ENCODE measurements at places on chromosomes 6 and 20. TPM values are rescaled to one million over a fixed set of nuclear protein-coding genes. Genes with fewer than 3 reads are reported as not detected.
A peak's percentile ranks its signal among the peaks of the same experiment; 100 is the strongest.

GRCh38 chr20:48619126-48620101 lies 208.4 kb downstream of the PREX1 start:
- DNase-seq = no peak

DNA sequence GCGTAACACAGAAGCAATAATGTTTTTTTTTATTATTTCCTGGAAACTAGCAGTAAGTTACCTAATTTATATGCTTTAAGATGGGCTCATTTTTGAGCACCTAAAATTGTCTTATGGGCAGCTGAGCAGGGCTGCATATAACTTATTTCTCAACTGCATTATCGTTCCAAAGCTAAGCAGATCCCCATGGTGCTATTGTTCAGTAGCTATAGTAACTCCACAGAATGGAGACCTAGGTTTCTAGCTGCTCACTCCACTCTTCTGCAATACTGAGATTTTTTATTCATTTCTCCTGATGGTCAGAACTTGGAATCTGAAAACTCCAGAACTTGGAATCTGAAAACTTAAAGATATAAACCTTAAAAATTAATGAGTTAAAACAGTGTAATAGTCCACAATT lies 18.7 kb downstream of the CRISP1 start:
- DNase-seq = no peak

GRCh38 chr6:5499644-5500306 lies 238.5 kb downstream of the FARS2 start:
- DNase-seq = peak; percentile 77

GRCh38 chr20:63021356-63022321 lies 14.9 kb upstream of the BHLHE23 start:
- no peak for DNase-seq

The GHRH gene
- not detected for total RNA-seq

- no peak for DNase-seq
Measured at GRCh38 chr6:3991941-3992340, 87.0 kb downstream of the FAM217A start.

GRCh38 chr20:52217689-52218395 lies 26.3 kb upstream of the ZFP64 start:
- no peak for DNase-seq

- no peak for DNase-seq
Measured at GRCh38 chr20:6679086-6679485, 88.4 kb upstream of the BMP2 start.

GRCh38 chr6:100084991-100085364 lies 91.0 kb upstream of the MCHR2 start:
- no peak for DNase-seq

DNA sequence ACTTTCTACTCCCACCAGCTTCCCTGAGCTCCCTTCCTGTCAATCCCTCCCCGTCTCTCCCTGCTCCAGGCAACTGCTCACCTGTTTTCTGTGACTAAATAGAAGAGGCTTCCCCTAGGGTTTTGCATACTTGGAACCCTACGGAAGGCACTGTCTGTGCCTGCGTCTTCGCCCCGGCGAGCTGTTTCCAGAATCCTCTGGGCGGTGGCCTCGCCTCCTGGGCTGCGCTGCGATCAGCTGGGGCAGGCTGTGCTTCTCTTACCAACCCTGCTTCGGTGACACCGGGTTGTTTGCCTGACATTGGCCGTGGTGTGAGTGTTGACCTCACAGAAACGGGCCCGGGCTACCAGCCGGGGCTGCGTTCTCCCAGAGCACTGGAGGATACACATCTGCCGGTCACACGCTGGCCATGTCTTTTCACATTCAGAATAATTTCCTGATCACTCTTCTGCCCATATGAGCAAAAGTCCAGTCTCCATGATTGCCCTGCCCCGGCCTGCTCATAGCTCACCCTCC lies 29.4 kb upstream of the CCR6 start:
- DNase-seq = no peak

- peak; percentile 99 for DNase-seq
Measured at GRCh38 chr6:44058617-44059358, 68.5 kb downstream of the MRPL14 start.

- DNase-seq = no peak
Measured at GRCh38 chr6:108993876-108994275, 100.8 kb downstream of the SESN1 start.

GRCh38 chr6:52089758-52090348 lies 2.4 kb upstream of the PKHD1 start:
- DNase-seq = peak; percentile 17

The F13A1 gene
- not detected for total RNA-seq

The FNDC1 gene
- total RNA-seq = not detected

The THEMIS gene
- not detected for total RNA-seq

- peak; percentile 28 for DNase-seq
Measured at GRCh38 chr20:49594143-49594930, 26.4 kb upstream of the PTGIS start.

- DNase-seq = no peak
Measured at GRCh38 chr6:118207947-118208346, 300.9 kb downstream of the SLC35F1 start.

GRCh38 chr6:97068211-97068610 lies 143.7 kb downstream of the KLHL32 start:
- DNase-seq = no peak

- no peak for DNase-seq
Measured at GRCh38 chr6:113642001-113642713, 215.0 kb upstream of the MARCKS start.

The LY6G5C gene
- 3.6 TPM for total RNA-seq

The PROKR2 gene
- not detected for total RNA-seq

DNA sequence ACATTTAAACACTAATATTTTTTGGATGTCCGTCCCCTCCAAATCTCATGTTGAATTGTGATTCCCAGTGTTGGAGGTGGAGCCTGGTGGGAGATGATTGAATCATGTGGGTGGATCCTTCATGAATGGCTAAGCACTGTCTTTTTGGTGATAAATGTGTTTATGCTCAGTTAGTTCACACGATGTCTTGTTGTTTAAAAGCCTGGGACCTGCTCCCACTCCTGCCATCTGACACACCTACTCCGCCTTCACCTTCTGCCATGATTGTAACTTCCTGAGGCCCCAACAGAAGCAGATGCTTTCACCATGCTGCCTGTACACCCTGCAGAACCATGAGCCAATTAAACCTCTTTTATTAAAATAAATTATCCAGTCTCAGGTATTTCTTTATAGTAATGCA lies 114.7 kb downstream of the TNFAIP3 start:
- no peak for DNase-seq

The UBE2J1 gene
- 25.1 TPM for total RNA-seq

DNA sequence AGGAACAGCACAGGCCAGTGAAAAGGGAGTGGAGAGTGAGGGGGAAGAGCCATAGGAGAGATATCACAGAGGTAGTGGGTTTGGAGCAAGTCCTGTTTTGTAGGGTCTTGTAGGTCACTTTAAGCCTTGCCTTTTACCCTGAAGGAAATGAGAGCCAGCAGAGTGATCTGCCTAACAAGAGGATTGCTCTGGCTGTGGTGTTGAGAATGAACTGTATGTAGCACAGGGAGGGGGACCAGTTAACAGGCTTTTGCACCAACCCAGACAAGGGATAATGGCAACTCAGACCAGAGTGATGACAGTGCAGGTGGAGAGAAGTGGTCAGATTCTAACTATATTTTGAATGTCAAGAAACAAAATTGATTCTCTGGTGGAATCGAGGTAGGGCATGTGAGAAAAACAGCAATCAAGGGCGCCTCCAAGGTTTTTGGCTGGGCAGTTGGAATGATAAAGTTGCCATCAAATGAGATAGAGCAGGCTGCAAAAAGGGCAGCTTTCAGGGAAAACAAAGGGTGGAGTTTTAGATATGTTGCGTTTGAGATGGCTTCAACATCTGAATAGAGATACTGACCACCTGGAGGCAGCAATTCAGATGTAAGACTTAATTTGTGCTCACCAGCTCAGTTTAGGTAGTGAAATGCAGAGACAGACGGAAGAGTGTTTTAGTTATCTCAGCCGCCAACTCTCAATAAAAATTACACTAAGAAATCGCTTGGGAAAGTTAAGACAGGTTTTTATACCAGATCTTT lies 134.4 kb upstream of the BTBD3 start:
- DNase-seq = no peak

- no peak for DNase-seq
Measured at GRCh38 chr20:865440-865839, 31.9 kb downstream of the FAM110A start.

DNA sequence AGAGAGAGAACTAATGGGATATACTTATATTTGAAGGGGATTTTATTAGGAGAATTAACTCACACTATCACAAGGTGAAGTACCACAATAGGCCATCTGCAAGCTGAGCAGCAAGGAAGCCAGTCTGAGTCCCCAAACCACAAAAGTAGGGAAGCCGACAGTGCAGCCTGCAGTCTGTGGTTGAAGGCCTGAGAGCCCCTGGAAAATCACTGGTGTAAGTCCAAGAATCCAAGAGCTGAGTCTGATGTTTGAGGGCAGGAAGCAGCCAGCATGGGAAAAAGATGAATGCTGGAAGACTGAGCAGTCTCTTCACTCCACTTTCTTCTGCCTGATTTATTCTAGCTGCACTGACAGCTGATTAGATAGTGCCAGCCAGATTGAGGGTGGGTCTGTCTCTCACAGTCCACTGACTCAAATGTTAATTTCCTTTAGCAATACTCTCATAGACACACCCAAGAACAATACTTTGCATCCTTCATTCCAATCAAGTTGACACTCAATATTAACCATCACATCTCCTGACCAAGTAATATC lies 823.9 kb downstream of the PHF3 start:
- peak; percentile 55 for DNase-seq

GRCh38 chr6:169510871-169511270 lies 191.0 kb downstream of the WDR27 start:
- no peak for DNase-seq

The SLC17A1 gene
- total RNA-seq = not detected

The UBD gene
- not detected for total RNA-seq

The CCR6 gene
- total RNA-seq = 0.06 TPM

The ATP9A gene
- 2.4 TPM for total RNA-seq

GRCh38 chr20:48295445-48295903 lies 510.2 kb upstream of the SULF2 start:
- peak; percentile 87 for DNase-seq

DNA sequence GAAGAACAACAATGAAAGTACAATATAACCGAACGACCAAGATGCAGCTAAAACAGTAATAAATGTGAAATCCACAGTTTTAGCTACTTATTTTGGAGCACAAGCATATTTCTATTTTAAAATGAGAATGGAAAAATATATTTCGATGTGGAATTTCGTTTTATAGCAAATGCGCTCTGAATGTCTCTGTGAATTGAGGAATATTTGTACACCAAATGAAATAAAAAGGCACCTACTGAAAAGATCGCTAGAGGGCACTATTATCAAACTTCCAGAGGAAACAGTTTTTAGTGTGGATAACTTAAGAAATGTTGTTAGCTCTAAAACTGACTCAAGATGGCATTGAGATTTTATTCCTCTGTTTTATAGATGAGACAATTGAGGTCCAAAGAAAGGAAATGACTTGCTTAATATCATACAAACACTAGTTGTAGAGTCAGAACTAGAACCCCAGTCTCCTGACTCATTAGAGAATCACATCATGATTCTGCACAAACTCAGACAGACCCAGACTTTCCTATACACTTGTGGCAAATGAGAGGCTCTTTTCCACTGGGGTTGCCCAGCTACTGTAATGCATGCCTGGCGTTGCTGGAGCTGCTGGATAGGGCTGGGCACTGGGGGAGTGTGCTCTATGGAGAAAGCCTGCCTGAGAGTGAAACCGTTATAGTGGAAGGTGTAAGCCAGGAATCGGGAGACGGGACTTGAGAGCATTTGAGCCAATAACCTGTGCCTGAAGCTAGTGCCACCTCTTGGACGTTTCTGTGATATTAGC lies 51.9 kb downstream of the GCLC start:
- peak; percentile 78 for DNase-seq

- no peak for DNase-seq
Measured at GRCh38 chr6:56660381-56660730, 17.7 kb upstream of the DST start.

The DOK5 gene
- total RNA-seq = 0.31 TPM

DNA sequence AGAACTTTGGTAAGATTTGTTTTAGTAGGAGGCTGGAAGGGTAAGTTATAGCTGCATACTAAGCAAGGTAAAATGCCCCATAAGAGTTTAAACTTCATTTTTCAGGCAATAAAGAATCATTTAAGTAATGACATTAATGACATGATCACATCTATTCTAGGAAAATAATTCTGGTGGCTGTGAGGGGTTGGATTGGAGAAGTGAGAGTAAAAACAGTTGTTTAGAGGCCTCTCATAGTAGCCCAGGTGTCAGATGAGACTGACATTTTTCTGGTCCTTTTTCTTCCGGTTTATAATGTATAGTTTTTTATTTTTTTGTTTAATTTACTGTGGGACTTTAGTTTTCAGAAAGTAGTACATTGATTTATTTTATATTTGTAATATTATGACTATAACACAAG lies 40.8 kb downstream of the ITCH start:
- no peak for DNase-seq

DNA sequence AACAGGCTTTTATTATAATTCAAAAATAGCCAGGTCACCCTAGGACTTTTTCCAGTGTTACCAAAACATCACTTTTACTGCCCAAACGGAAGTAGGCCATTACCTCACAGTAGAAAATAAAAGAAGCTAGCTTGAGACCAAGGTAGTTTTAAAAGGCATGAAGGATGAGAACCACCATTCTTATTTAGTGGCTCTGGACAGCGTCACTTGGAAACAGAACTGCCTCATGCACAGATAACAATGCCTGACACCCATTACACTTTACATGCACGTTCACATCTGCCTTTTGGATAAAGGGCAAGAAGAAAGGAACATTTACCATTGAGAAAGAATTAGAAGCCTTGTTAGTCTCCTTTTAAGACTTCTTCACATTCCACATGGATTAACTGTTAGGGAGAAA lies 1.9 kb upstream of the PAQR8 start:
- no peak for DNase-seq

GRCh38 chr6:68771426-68771825 lies 136.3 kb downstream of the ADGRB3 start:
- no peak for DNase-seq

The PRSS35 gene
- 0.69 TPM for total RNA-seq

DNA sequence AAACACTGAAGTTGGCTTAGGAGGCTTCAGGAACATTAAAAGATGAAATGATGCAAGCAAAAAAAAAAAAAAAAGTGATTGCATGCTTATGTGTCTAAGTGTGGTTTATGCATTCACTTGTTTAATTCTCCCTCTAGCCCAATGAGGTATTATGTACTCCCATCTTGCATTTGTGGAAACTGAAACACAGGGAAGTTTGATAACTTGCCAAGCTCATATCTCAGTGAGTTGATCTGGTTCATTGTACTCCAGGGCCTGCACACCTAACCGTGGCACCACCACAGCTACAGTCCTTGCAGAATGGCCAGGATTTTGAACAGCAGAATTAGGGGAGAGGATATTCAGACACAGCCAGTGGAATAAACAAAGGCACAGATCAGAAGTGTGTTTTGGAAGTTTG lies 251.2 kb downstream of the TBC1D7 start:
- no peak for DNase-seq

- DNase-seq = peak; percentile 79
Measured at GRCh38 chr6:4687989-4688947, 87.9 kb upstream of the CDYL start.

GRCh38 chr6:28081486-28081751 lies 1.1 kb downstream of the ZNF165 start:
- no peak for DNase-seq

GRCh38 chr6:106117579-106117978 lies 31.4 kb downstream of the PRDM1 start:
- no peak for DNase-seq

The SIM1 gene
- total RNA-seq = not detected

The FOXA2 gene
- 4.2 TPM for total RNA-seq

The BRPF3 gene
- total RNA-seq = 15.8 TPM

The ADGRF4 gene
- 1.8 TPM for total RNA-seq

- no peak for DNase-seq
Measured at GRCh38 chr6:166382500-166382932, 224 bp downstream of the MPC1 start.

- no peak for DNase-seq
Measured at GRCh38 chr6:37285861-37286311, 27.9 kb upstream of the TMEM217 start.

Data from HT1080 (cell line).